ENCODE measurements at places on chromosomes 3 and 15. TPM values are rescaled to one million over a fixed set of nuclear protein-coding genes. Genes with fewer than 3 reads are reported as not detected.

The C3orf20 gene
- 0.05 TPM for total RNA-seq

The BCL2A1 gene
- total RNA-seq: 18.5 TPM

The AADACL2 gene
- total RNA-seq: not detected

The RCCD1 gene
- 40.1 TPM for total RNA-seq

The CPEB1 gene
- 2.9 TPM for total RNA-seq

The GTPBP8 gene
- 15.7 TPM for total RNA-seq

The ITPKA gene
- total RNA-seq: 2.0 TPM

The MESP2 gene
- 0.54 TPM for total RNA-seq

The AP3B2 gene
- 0.94 TPM for total RNA-seq

The CLDN18 gene
- not detected for total RNA-seq

The TTBK2 gene
- 1.6 TPM for total RNA-seq

The EPB42 gene
- not detected for total RNA-seq

Measured in A549 treated with CORT108297 at 1 μM for 4 hours (cell line).